ENCODE measurements at places on chromosomes 6 and 20. TPM values are rescaled to one million over a fixed set of nuclear protein-coding genes. Genes with fewer than 3 reads are reported as not detected.

DNA sequence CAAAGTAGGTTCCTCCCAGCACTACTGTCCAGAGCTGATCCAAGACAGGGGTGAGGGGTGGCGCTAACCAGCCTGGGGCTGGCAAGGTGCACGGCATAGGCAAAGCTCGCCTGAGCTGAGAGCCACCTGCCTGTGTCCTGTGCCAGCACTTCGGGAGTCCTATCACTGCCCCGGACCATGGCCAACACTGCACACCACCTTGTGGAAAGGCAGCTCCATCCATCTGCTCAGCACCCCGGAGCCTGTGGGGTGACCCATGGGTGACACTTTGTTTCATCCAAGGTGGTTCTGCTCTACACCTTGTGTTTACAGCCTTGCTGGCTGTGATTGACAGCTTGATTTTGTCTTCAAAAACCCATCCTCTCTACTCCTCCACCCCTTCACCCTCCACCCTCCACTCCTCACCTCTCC, 32.9 kb upstream of the GATA5 start:
- no peak for DNase-seq

The CST1 gene
- not detected for total RNA-seq

The HS3ST5 gene
- total RNA-seq = not detected

The NOX3 gene
- total RNA-seq = not detected

The RALGAPA2 gene
- 15.5 TPM for total RNA-seq

DNA sequence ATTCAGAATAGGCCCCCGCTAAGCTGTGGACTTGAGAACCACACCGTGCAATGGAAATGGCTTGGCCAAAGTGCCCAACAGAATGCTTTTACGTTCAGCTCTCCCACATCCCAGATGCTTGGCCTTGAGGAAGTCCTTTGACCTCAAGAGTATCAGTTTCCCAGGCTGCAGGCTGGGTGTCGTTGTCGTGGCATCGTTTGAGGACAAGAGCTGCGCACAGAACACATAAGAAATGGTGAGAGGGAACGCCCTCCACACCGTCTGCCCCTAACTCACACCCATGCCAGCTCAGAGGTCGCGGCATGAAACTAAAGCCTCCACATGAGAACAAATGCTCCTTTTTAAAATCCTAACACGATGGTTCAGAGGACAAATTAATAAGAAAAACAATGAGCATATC, 37.0 kb downstream of the NFATC2 start:
- no peak for DNase-seq

GRCh38 chr6:14470671-14471070, 353.1 kb downstream of the CD83 start:
- no peak for DNase-seq

DNA sequence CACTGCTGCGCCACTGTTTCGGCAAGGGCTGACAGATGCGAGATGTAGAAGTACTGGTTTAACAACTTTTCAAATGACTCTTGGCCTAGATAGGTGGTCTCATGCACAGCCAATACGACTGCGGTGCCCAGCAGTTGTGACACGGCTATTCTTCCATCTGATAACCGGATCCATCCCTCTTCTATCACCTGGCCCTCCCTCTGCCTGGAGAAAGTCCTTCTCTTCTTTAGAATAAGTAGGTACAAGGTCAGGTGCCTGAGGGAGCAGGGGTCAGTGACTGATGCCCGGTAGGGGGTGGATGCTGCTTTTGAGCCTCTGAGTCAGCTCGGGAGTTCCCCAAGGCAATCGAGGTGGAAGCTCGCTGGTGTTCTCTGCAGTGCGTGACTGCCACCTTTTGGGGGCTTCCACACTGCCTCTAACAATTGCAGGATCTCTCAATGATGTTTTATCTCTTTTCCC, 166.8 kb upstream of the GRIK2 start:
- no peak for DNase-seq

DNA sequence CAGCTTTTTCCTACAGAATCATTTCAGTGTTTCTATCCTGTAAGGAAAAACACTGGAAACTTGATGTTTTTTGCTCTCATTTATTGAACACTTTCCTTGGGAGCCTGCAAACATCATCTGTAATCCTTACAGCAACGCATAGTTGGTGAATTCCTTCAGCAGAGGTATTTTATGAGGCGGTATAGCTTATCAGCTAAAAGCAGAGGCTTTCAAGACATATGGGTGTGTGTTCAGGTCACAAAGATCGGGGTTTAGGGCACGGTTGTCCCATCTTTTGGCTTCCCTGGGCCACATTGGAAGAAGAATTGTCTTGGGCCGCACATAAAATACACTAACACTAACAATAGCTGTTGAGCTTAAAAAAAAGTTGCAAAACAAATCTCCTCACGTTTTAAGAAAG, 185.0 kb downstream of the AIG1 start:
- DNase-seq = no peak
